ENCODE measurements at places on chromosomes 16 and 17. TPM values are rescaled to one million over a fixed set of nuclear protein-coding genes. Genes with fewer than 3 reads are reported as not detected.

DNA sequence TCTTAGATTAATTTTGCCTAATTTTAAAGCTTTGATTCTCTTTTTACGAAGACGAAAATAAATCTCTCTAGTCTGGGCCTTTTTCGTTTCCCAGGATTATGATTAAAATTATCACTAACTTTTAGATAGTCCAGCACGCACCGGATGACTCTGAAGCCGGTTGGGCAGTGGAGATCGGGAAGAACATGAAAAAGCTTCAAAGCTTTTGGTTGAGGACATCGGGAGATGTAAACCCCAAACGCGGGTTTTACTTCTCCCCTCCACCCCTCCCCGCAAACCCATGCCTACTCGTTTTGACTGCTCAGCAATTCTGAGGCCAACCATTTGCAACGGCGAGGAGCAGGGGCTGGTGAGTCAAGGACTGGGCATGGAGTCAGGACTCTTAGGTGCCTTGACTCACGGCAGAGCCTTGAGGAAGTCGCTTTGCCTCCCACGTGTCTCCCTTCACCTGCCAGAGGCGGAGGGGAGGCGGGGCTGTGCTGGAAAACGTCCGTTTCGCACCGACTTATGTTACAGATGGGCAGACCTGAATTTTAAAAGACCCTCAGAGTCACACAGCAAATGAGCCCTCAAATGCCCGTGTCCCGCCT is 989 bp upstream of the DUSP14 start:
- peak; percentile 85 for DNase-seq

DNA sequence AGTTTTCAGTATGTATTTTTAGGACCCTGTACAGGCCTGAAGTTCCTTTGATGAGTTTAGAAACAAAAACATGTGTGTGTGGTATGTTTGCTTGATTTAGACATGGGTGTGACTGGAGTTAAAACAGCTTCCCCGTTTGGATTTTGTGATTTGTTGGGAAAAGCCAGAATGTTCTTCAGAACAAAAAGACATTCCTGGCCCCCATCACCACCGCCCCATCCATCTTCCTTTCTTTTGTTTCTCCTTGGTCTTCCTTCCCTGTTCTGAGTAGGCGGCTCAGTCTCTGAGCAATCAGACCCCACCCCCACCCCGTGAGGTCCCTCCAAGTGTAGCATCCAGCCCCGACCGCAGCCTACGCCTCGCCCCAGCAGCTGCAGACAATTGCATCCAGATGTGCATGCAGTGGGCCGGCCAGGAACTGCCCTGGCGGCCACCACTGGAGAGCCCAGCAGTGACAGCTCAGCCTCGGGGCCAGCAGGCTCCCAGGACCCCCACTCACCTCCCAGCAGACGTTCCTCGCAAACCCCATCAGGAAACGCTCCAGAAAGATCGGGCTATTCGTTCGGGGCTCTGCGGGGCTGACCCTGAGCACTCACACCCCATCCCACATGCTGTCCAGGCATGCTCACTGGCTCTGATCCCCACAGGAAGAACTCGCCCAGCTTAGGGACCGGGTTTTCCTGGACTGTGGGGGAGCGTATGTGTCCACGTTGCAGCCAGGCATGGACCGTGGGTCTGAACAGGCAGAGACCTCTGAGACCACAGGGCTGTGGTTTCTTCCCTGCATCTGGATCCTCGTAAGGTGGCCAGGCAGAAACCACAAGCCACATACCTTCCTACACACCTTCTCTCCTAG is 99.8 kb upstream of the CDH5 start:
- peak; percentile 76 for DNase-seq

GRCh38 chr17:57949649-57950048 is 5.6 kb downstream of the CUEDC1 start:
- DNase-seq, result no peak

DNA sequence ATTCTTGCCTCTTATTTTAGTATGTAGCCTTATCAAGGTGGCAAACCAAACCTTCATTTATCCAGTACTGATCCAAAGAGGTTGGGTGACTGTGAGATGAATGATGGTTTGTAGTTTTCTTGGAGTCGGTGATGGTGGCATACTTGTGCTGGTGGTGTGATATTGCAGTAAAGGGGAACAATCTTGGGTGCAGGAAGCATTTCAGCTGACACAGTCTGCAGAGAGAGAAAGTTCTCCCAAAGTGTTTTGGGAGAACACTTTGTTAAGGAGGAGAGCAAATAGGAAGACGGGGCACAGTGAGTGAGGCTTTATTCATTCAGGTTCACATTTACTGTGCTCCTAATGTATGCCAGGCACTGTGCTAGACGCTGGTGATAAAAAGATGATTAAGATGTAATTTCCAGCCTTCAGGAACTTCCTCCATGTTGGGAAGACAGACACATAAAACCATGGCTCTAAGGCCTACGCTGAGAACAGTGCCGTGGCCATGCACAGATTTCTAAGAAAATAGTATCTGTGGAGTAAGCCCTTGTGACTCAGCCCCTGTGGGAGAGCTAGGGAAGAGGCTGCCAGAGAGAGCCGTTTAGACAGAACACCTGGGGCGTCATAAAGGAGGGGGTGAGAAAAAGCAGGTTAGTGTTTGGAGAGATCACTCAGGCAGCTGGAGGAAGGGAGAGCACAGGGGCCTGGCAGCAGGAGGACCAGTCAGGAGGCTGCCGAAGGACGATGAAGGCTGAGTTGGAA is 13.8 kb downstream of the HEATR3 start:
- no peak for DNase-seq

DNA sequence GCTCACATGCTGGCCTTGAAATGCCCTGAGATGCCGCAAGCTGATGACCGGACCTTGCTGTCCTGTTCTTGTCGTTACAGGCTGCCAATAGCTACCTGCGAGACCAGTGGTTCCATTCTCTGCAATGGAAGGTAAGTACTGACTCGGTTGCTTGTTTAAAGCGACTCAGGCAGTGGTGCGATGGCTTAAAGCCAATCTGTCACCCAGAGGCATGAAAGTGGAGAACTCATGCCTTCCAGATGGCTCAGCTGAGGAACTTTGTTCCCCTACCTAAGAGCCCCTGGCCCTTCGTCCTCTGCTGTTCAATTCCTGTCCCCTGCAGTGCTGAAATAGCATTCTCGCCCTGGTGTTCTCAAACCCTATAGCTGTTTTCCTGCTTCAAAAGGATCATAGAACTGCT is 158.3 kb upstream of the PLCG2 start:
- no peak for DNase-seq

- no peak for DNase-seq
Measured at GRCh38 chr17:27906226-27906580, 13.0 kb upstream of the LYRM9 start.

SALL1 gene
- 33.4 TPM for total RNA-seq

Data from H7 (cell line).